Stimulated activated CD4-positive, alpha-beta T cell treated with anti-CD3 and anti-CD28 coated beads, Interleukin-15, amount 100 ng/mL, for 1 hour (primary cell): ENCODE measurements at places on chromosomes 11 and 22.

DNA sequence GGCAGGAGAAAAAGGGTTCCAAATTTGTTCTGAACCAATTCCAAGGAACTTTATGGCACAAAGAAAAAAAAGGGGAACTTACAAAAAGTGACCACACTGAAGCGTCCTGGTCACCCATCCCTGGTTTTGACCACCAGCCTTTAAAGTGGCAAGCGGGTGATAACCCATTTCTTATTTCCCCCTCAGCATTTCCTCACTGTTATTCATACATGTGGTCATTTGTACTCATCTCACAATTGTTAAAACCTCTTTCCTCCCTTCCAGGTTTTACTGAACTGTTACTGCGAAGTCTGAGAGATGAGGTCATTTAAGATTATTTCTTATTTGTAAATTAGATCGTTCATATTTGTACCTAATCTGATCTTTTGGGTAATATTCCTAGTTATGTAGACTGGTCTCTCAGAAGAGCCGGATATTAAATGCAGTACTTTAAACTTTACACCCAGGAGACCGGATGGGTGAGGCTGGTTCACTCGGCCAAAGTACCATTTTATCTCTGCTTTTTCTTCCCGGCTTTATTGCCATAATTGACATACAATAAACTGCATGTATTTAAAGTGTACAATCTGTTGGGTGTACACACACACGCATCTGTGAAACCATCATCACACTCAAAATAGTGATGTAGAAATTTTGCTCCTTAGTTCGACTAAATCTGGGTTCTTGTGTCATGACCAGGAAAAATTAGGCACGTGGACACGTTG, 47.0 kb downstream of the CDPF1 start:
- DNase-seq, result no peak

- DNase-seq, result no peak
Measured at GRCh38 chr11:11292839-11293238, 60.2 kb downstream of the CSNK2A3 start.

DNA sequence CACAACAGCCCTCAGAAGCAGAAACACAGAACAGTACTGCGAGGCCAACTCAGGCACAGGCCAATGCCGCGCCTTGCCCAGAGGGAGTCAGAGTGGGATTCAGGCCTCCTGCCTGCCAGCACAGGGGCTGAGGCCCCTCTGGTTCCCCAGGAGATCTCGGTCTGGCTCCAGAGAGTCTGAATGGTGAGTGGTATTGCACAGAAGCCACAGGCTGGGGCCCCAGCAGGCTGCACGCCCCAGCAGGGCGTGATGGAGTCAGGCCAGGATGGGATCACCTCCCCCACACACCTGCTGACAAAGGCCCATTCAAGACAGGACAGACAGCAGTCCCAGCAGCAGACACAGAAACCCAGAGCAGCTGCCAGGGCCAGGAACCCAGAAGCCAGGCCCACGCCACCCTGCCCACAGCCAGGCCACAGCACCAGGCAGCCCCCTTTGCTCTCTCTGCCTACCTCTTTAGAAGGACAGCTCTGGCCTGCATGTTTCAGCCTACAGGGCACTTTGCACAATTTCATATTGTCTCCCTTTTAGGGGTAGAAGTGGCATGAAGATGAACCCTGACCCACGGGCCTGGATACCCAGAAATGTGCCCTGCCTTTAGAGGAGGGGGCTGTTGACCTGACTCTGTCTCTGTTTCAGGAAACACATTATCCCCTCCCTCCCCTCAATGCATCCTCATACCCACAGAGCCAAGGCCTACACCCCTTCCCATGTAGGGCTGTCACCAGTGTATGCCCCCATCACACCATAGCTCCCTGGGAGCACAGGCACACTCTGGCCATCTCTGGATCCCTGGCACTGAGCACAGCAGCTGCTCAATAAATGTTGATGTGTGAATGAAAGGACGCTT, 6.1 kb downstream of the FXYD6 start:
- DNase-seq, result no peak

DNA sequence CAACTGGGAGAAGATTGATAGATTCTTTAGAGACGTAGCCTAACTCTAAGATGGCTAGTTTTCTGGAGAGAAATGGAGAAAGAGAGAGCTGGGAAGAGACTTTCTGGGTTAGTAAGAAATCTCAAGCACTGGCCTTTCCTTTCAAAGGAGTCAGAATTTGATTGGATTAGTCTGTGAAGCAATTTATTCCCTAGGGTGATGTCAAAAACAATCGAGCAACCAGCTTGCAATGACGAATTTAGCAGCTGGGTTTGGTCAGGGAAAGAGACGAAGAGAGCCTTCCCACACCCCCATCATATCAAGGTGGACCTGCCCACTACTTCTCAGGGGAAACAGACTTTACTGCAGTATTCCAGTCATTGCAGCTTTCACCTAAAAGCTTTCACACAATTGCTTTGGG, 10.8 kb downstream of the KRTAP5-6 start:
- DNase-seq, result no peak

DNA sequence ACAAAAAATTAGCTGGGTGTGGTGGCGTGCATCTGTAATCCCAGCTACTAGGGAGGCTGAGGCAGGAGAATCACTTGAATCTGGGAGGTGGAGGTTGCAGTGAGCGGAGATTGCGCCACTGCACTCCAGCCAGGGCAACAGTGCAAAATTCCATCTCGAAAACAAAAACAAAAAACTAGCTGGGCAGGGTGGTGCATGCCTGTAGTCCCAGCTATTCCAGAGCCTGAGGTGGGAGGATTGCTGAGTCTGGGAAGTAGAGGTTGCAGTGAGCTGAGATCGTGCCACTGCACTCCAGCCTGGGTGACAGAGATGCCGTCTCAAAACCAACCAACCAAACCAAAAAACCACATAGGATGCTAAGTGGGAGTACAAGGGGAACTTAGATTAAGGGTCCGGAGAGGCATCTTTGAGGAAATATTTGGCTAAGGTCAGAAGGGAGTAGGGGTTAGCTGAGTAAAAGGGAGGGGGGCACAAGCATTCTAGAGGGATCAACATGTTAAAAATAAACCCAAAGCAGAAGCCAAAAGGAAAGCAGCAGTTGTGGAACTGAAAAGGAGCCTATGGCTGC, 10.2 kb downstream of the PHF5A start:
- DNase-seq, result no peak

DNA sequence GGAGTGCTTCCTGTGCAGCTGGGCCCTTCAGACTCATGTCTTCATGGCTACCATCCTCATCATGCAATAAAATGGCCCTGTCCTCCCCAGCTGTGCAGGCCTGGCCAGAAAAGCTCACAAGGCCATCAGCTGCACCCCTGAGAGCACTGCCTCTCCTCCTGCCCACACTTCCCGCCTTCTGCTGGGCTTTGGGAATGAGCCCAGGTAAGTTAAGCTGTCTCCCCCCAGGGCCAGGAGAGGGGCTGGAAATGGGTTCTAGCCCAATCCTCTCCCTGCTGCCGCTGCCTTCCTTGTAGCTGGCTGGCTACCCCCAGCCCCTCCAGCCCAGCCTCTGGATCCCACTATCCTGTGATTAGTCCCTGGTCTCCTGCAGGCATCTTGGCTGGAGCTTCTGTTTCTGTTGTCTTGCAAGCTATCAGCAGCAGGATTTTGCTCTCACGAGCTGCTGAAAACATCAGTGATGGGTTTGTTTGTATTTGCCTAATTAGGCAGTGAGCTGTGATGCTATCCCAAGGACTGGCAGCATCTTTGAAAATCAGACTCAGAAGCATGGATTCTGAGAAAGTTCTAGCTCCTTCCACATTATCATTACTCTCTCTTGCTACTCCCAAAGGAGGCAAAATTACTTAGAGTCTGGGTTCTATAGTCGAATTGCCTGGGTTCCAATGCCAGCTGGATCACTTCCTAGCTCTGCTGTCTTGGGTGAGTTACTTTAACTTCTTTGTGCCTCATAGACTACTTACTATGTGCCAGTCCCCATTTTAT, 168.1 kb downstream of the ST3GAL4 start:
- no peak for DNase-seq

- no peak for DNase-seq
Measured at GRCh38 chr11:68439355-68440065, 21.0 kb upstream of the PPP6R3 start.

DNA sequence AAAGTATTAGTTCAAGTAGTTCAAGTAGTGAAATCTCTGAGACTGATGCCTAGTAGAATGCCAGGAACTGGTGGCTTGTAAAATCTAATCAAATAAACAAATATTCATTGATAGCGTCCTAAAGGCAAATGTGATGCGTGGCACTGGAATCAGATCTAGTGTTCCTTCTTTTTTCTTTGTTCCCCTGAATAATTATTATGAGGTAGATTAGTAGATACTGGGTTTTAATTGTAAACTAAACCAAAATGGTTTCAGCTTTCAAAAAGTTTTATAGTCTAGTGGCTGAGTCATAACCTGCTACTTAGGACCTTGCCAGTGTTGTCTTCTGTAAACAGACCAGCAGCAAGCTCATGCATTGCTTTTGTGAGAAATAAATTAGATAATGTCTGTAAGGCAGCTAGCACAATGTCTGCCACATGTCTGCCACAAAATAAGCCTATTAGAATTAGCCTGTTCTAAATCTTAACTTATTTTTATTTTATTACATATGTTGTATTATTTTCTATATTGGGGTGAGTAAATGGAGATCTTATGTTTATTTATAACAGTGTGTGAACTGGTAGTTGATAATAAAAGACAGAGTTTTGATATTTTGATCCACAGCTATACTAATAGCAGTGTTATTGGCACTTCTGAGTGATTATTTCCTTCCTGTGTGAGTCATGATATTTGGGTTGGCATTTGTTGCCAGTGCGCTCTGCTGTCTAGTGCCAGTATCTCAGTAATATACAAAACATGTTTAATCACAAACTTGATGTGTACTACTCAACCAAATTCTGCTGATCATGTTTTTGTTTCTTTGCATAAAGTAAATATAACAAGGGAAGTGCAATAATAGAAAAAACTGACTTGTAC, 135.7 kb downstream of the TMEM135 start:
- no peak for DNase-seq

- DNase-seq, result no peak
Measured at GRCh38 chr11:91243051-91243450, 981.6 kb upstream of the FAT3 start.

GRCh38 chr11:14593671-14594070, 49.9 kb upstream of the PDE3B start:
- DNase-seq, result no peak

GRCh38 chr11:71456831-71457230, 3.8 kb downstream of the NADSYN1 start:
- no peak for DNase-seq

DNA sequence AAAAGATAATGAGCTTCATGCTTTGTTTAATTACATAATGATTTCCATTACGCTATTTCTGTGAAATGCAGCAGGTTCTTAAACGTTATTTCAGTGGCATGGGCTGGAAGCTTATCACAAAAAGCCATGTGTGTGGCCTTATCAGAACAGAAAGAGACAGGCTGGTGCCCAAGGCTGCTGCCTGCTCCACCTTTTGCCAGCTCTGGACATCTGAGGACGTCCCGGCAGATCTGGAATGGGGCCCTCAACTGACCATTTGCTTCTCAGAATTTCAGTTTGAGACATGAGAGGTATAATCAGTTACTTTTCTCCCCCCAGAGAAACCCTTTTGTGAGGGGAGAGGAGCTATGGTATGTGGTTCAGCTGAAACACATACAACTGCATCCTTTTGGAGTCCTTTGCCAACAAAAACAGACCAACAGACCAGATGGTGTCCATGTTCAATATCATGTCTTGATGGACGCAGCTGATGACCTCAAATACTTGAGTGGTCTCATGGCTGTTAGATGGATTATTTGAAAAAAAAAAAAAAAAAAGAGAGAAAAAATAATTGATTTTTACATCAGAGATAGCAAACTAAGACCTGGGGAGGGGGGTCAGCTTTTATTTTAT, 8.6 kb downstream of the CDPF1 start:
- no peak for DNase-seq

- DNase-seq, result peak; percentile 4
Measured at GRCh38 chr22:42856179-42856864, 751 bp downstream of the ARFGAP3 start.

GRCh38 chr11:78715639-78716311, 141.1 kb upstream of the NARS2 start:
- peak; percentile 8 for DNase-seq
